Glutamatergic neuron (in vitro differentiated cells): ENCODE measurements at places on chromosomes 7 and 10. TPM values are rescaled to one million over a fixed set of nuclear protein-coding genes. Genes with fewer than 3 reads are reported as not detected.

GRCh38 chr7:43721193-43721806 is 8.0 kb downstream of the COA1 start:
- no peak overlapping the region for H3K4me3 ChIP-seq
- peaks cover 1% of the 10 kb centered on the region for H3K36me3 ChIP-seq
- DNase-seq, result no peak
- H3K27ac ChIP-seq, result no peak overlapping the region
- peaks cover 11% of the 10 kb centered on the region for H3K4me1 ChIP-seq

GRCh38 chr10:22505911-22506685 is 160.8 kb downstream of the SPAG6 start:
- no peak for DNase-seq
- no peaks in the 10 kb centered on the region for H3K36me3 ChIP-seq
- peaks cover 1% of the 10 kb centered on the region for H3K27me3 ChIP-seq
- no peak overlapping the region for H3K27ac ChIP-seq
- no peak overlapping the region for H3K4me3 ChIP-seq

The HTR5A gene
- 0.20 TPM for total RNA-seq

The CFAP70 gene
- 1.3 TPM for total RNA-seq

The LRRC18 gene
- total RNA-seq, result not detected
